ENCODE measurements at places on chromosomes 11 and 22. TPM values are rescaled to one million over a fixed set of nuclear protein-coding genes. Genes with fewer than 3 reads are reported as not detected.

HSPB2 gene
- 0.21 TPM for total RNA-seq

TSPAN32 gene
- total RNA-seq, result 9.0 TPM

GRCh38 chr22:32660292-32660691 is 141.2 kb upstream of the TIMP3 start:
- H3K27me3 ChIP-seq, result no peaks in the 10 kb centered on the region
- peaks cover 31% of the 10 kb centered on the region for H3K4me1 ChIP-seq
- peak; percentile 76 for DNase-seq

DNA sequence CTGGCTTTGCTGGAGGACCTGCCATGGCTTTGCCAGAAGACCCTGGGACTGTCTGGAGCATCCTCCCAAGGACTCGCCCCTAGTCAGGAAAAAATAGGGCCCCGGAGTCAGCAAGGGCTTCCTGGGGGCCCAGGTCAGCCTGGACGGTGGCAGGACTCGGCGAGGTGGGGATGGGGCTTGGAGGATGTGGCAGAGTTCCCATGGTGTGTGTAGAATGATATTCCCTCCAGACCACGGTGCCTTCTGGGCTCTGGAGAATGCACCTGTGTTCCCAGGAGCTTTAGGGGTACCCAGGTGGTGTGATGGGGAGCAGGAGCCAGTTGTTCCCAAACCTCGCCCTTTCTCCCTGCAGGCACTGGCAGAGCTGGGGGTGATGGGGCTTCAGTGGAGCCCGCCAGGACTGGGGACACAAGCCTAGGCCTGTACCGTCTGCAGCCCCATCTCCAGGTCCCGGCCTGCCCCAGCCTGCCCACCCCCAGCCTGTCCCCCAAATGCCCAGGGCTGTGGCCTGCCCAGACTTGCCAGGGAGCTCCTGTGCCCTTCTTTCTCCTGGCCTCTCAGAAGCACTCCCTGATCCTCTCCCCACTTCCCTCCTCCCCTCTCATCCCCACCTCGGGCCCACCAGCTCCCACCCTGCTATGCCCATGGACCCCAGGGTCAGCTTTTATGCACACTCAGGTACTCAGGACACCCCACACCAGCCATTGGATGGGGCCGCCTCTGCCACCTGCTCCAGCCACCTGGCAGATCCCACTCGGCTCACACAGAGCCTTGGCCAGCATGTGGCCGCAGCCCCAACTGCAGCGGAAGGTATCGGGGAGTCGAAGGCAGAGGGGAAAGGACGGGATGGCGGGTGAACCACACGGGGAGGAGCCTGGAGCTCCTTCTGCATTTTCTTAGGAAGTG is 82.1 kb downstream of the CDKN1C start:
- H3K27ac ChIP-seq, result no peak overlapping the region
- peaks cover 17% of the 10 kb centered on the region for H3K4me1 ChIP-seq
- no peaks in the 10 kb centered on the region for H3K36me3 ChIP-seq
- peak; percentile 11 for DNase-seq
- H3K4me3 ChIP-seq, result no peak overlapping the region

- H3K27me3 ChIP-seq, result no peaks in the 10 kb centered on the region
- H3K4me3 ChIP-seq, result no peak overlapping the region
- no peaks in the 10 kb centered on the region for H3K4me1 ChIP-seq
- DNase-seq, result no peak
- H3K36me3 ChIP-seq, result no peaks in the 10 kb centered on the region
- H3K27ac ChIP-seq, result no peak overlapping the region
These were observed 29.5 kb downstream of the DNHD1 start for GRCh38 chr11:6526411-6527135.

DNA sequence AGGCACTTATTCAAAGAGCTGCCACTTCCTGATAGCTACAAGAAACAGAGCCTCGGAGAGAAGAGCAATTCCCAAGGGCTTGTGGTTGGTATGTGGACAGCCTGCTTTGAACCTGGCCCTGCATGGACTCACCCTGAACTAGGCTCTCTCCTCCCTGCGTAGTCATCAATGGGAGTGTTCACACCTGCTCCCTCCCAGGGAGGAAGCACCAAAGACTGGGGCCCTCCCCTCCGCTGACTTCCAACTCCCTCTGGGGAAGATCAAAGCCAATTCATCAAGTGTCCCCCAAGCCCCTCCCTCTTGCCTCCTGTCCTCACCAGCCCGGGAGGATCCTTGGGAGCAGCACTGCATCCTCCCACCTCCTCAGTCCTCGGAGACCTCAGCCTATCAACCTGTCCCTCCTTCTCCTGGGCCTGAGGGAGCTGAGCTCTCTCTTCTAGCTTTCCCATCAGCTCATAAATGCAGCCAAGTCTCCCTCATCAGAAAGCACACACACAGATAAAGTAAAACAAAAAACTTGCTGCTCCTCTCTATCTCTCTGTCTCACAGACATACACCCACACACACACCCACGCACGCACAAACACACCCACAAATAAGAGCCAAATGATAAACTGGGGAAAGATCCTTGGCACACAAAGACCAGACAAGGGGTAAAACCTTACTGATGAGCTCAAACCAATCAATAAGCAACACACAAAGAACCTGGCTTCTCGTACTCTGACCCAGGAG is 3.3 kb downstream of the A4GALT start:
- H3K4me1 ChIP-seq, result no peaks in the 10 kb centered on the region
- H3K27ac ChIP-seq, result peak overlapping the region; percentile 65
- no peaks in the 10 kb centered on the region for H3K27me3 ChIP-seq

GRCh38 chr22:40345815-40346184 is 500 bp upstream of the ADSL start:
- H3K27ac ChIP-seq, result peak overlapping the region; percentile 83
- H3K36me3 ChIP-seq, result peaks cover 2% of the 10 kb centered on the region
- DNase-seq, result no peak
- peak overlapping the region; percentile 78 for H3K4me3 ChIP-seq
- H3K27me3 ChIP-seq, result no peaks in the 10 kb centered on the region

DNA sequence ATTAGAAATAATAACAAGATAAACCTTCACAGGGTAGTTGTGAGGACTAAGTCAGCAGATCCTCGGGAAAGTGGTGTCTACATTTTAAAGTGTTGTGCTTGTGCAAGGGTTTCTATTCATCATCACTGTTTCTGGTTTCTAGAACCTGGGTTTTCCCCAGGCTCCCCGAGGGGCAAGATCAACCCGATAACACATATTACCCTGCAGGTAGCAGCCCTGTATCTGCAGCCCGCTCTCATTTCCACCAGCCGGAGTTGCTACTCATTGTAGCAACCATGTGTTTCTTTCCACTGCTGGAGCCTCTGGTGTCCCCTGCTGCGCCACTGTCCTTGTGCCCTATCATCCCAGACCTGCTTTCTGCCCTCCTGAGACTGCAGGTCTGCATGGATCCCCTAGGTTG is 67.0 kb downstream of the MIAT start:
- H3K4me1 ChIP-seq, result no peaks in the 10 kb centered on the region
- no peaks in the 10 kb centered on the region for H3K27me3 ChIP-seq
- no peak for DNase-seq
- H3K36me3 ChIP-seq, result peaks cover 87% of the 10 kb centered on the region

DNA sequence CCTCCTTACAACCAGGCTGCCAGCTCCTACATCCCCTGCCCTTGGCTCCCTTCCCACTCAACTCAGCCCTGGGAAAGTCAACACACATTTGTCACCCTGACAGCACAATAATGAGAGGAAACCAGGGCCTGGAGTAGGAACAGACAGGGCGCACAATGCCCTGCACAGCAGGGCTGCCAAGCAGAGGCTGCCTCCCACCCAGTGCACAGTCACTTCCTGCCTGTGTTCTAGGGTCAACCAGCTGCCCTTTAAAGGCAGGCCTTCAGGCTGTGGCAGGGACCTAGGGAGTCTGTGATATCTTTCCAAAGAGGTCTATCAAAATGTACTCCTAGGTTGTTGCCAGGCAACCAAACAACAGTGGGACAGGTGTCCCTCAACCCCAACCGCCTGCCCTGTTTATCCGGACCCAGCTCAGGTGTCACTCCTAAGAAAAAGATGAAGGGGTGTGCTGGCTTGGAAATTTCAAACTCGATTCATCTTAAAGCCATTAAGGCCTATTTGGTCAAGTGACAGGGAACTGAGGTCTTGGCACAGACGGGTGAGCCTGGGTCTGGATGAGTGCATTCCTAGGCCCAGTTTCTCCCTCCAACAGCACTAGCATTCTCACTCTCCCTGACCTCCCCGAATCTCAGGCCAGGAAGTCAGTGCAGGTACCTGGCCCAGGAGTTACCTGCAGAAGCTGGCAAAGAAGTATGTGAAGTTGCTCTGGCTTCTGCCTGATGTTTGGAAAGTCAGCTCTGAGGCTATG is 110.3 kb upstream of the PITPNB start:
- no peak for DNase-seq
- H3K4me1 ChIP-seq, result peaks cover 18% of the 10 kb centered on the region
- H3K36me3 ChIP-seq, result no peaks in the 10 kb centered on the region
- no peak overlapping the region for H3K4me3 ChIP-seq
- H3K27me3 ChIP-seq, result no peaks in the 10 kb centered on the region
- H3K27ac ChIP-seq, result no peak overlapping the region

DNA sequence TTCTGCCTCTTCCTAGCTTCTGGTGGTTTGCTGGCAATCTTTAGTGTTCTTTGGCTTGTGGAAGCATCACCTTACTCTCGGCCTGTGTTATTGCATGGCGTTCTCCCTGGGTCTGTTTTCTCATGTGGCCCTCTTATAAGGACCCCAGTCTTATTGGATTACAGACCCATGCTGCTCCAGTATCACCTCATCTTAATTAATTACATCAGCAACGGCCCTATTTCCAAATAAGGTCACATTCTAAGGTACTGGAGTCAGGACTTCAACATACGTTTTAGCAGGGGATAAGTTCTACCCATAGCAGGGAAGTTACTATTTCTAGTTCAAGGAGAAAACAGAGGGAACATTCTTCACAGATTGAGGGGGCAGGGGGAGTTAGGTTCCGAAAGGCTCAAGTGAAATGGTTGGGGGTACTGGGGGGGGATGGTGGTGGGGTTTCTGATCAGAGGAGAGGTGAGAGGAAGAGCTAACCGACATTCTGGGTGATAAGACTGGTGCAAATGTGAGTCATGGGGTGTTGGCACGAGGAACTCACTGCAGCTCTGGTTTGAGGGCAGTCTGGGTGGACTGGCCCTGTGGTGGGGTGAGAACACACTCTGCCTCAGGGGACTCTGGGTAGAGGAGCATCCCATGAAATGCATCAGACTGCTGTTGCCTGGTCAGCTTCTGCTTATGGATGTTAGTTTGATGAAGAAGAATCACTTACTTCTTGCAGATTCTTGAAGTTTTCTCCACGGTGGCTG is 51.5 kb upstream of the ZBED5 start:
- H3K4me3 ChIP-seq, result no peak overlapping the region
- no peaks in the 10 kb centered on the region for H3K4me1 ChIP-seq
- no peaks in the 10 kb centered on the region for H3K36me3 ChIP-seq
